Activated CD4-positive, alpha-beta T cell treated with anti-CD3 and anti-CD28 coated beads, Interleukin-2, amount 10 ng/mL, durations not matched to agents 24 days and 14 days (primary cell): ENCODE measurements at places on chromosomes 3 and 15. TPM values are rescaled to one million over a fixed set of nuclear protein-coding genes. Genes with fewer than 3 reads are reported as not detected.

- peak; percentile 69 for DNase-seq
Observed at GRCh38 chr3:27720899-27721716, 1.0 kb downstream of the EOMES start.

DNA sequence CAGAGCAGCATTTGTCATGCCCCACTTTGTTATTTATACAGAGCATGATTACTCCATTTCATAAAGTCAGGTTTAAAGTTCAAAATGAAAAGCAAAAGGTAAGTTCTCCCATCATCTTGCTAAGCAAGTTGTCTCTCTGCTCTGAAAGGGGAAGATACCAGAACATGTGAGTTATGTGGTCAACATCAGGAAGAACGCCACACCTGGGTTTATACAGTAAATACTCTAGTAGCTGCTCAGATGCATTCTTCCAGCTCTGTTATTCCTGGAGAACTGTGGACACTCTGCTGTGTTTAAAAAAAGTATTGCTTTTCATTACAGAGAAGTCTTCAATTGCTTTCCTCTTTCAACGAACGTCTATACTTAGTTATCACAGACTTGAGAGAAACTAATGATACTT is 145.7 kb downstream of the PLCL2 start:
- DNase-seq, result no peak

GRCh38 chr15:67134067-67134838 is 68.9 kb downstream of the SMAD3 start:
- peak; percentile 92 for DNase-seq

GRCh38 chr15:80739919-80740318 is 39.3 kb upstream of the CEMIP start:
- no peak for DNase-seq

DNA sequence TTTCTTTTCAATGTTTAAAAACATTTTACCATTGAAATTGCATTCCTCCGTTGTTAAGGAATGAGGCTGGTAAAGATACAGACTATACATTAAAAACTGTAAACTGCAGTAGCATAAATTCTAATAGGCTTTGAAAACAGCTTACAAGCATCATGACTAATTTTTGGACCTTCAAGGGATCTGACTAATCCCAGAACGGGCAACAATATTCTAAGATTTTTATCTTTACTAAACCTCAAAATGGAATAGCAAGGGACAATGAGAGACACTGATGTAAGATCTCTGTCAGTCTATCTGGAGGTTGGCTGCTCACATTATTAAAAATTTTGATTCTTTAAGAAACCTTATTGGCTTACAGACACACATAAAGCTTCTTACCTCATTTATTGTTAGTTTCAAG is 74.7 kb downstream of the BTD start:
- no peak for DNase-seq

DNA sequence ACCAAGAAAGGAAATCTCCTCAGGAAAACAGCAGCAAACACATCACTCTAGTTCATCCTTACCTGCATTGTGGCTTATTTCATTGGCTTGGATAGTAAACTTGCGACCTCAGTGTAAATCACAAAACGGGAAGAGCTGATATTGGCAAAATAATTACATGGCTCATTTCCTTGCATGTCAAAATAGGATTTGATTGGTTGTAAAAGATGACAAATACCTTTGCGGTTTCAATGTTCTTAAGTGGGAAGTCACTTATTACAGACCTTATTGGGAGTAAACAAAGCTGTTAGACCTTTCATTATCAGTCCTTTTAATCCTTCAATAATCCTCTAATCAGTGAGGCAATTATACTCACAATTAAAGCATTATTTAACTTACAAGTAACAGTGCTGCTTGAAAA is 590.6 kb downstream of the MAGI1 start:
- DNase-seq, result no peak

DNA sequence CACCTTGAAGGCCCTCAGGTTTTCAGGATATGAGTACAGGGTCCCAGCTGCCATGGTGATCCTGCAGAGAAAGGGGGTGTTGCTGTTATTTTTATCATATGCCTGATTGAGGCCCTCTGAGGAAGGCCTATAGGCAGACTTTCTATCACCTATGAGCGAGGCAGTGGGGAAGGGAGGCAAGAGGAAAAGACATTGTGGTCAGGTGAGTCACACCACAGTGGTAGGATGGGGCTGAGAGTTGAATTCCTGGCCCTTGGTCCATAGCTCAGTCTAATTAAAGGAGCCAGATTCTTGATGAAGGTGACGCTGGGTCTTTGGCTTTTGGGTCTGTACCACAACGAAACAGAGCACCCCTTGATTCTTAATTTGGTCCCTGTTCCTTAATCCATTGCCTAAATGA is 72.7 kb downstream of the ZNF621 start:
- no peak for DNase-seq

GRCh38 chr3:157533298-157534070 is 30.3 kb upstream of the VEPH1 start:
- DNase-seq, result no peak

DNA sequence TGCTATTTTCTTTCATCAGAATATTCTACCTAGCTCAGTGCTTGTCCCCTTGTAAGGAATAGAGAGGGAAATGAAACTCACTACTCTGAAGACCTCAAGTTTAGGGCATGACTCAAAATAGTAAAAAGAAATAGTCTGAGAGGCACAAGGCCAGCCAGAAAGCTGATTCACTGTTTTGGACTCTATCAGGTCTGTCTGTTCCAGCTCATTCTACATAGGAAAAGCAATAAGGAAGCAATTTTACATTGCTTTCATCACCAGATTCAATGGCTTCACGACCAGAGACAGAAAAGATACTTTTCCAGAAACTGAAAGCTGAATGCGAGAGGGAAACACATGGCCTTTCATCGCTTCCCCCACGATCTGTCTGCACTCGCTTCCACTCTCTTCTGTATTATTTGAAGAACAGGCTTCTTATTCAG is 276.0 kb downstream of the GBE1 start:
- no peak for DNase-seq

DNA sequence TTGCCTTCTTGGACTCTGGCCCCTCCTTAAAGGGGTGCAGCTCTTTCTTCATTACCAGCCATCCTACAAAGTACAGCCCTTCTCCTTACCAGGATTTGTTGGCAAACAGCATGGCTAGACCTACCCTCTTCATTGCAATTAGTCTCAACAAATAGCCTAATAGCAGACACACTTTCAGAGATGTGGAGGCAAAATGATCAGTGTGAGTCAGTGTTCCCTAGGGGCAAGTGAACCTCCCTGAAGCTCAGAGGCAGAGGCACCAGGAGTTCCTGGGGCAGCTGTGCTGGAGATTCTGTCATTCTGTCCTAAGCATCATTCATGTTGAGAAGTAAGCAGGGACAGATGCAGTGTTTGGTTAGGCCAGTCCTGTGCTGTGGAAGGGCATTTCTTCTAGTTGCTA is 14.6 kb upstream of the MECOM start:
- no peak for DNase-seq

DNA sequence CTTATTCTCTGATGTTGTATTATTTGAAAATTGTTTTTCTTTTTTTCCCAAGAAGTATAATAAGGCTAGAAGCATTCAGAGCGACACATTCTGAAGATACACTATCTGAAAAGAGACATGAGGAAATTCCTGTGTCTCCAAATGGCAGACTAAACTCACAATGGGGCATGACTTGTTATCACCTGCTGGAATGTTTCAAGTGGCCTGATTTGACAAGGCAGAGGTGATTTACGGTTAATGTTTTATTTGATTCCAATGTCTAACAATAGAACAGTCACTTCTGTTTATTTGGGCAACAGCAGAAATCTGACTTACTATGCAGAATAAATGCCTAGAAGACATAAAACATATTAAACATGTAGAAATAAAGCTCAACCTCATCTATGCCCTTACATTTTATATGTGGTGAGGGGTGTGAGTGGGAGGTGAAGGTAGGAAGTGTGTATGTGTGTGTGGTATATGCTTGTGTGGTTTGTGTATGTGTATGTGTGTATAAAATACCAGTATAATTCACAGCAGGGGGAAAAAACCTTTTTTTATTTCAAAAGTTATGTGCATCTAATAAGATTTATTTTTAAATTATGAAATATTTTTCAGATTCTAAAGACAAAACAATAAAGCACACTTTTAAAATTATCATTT is 1051.7 kb downstream of the ROBO2 start:
- no peak for DNase-seq

- peak; percentile 37 for DNase-seq
Observed at GRCh38 chr3:40914475-40914874, 284.8 kb upstream of the CTNNB1 start.

DNA sequence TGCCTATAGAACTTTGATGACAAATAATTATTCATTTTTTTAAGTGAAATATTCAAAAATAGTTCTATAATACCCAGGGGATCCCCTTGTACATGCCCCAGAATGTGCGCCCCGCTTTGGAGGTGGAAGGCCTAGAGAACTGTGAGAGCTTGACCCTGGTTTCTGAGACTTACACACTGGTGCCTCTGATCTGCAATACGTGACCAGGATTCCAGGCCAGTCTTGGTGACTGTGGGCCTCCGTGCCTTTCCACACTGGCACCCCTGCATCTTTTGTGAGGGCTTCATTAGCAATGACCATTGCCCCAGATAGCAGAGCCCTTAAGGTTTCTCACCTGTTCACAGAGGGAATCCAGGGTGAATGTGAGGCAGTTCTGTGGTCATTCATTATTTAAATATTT is 44.0 kb downstream of the CLSTN2 start:
- DNase-seq, result no peak

GRCh38 chr3:135762188-135762856 is 203.2 kb upstream of the PPP2R3A start:
- DNase-seq, result no peak

GRCh38 chr15:45660231-45660979 is 25.6 kb downstream of the SQOR start:
- no peak for DNase-seq

DNA sequence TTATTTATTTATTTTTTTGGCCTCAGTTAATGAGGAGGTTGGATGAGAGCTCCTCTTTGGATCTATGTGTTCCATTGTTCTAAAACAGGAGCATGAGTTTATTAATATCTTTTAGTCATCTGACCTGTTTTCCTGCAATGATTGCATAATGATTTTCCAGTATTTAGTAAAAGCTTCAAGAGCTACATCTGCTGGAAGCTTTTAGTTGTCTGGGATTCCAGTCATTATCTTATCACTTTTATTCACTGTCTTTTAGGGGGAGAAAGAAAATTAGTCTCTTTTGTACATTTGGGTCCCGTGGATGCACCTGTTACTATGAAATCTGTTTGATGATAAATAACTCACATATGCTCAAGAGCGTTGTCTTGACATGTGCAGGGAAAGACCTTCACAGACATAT is 1270.0 kb downstream of the ROBO1 start:
- DNase-seq, result no peak

- no peak for DNase-seq
Observed at GRCh38 chr3:66133853-66134445, 86.9 kb upstream of the SLC25A26 start.

GRCh38 chr15:23565395-23566070 is at the start of gene MKRN3:
Gene MKRN3, plus strand, starts transcription at chr15:23565674. Its CDS starts 109 bp downstream, at chr15:23565783.
- peak; percentile 76 for DNase-seq

The CD86 gene
- 1.4 TPM in 2 replicates for total RNA-seq

The SPSB4 gene
- 0.07 TPM in 1 of 2 replicates, not detected in the other for total RNA-seq

The GABRR3 gene
- 0.05 and 0.12 TPM in 2 replicates for total RNA-seq

The SACM1L gene
- total RNA-seq, result 88.0 and 91.7 TPM in 2 replicates

The IGF2BP2 gene
- 0.64 and 0.89 TPM in 2 replicates for total RNA-seq

The P2RY14 gene
- total RNA-seq, result 2.5 and 3.0 TPM in 2 replicates
